Naive thymus-derived CD8-positive, alpha-beta T cell (primary cell): ENCODE measurements at places on chromosomes 5 and 9.

DNA sequence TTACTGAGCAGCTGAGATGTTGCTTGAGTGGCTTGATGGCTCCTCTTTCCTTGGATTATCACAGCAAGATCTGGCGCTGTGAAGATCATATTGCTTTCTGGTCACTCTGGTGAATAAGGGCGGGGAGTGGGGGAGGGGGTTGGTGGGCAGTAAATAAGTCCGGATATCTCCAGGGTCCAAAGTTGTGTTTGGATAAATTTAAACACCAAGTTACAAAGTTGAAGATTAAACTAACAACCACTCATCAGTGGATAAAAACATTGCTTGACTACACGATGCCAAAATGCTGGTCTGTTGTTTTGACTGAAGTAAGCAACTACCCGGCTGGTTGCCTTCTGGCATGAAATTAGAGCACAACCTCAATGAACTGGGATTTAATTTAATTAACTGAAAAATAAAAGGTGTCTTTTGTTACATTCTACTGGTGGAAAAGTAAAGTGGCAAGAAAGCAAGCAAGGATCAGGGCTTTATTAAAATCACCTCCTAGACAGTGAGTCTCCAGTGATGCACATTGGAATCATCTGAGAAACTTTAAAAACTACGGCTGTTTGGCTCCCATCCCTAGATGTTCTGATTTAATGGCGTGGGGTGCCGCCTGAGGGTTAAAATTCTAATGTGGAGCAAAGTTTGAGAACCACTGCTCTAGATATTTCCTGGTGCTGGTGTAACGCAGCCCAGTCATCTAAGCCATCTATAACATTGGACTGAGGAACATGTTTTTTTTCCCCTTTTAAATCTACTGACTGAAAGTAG is 86.7 kb upstream of the AGXT2 start:
- no peak for DNase-seq

DNA sequence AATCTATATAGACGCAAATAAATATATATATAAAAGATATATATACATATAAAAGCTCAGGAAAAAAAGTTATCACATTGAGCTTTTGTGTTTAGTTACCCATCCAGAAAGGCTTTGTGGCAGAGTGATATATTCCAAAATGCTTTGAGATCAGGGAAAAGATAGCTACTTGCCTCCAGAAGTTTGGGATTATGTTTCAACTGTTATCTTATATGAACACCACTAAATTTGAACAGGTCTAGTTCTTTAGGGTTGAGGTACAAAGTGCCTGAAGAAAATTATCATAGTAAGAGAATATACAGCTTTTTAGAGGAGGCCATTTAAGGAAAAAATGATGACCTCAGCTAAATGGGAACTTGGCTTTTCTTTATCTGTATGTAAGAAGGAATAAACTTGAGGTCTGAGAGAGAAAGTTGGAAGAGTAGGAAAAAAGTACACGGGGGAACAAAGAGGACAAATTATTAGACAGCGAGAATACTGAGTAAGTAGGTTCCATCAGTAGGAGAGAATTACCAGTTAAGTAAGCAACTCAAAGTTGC is 2.4 kb downstream of the ERP44 start:
- no peak for DNase-seq

DNA sequence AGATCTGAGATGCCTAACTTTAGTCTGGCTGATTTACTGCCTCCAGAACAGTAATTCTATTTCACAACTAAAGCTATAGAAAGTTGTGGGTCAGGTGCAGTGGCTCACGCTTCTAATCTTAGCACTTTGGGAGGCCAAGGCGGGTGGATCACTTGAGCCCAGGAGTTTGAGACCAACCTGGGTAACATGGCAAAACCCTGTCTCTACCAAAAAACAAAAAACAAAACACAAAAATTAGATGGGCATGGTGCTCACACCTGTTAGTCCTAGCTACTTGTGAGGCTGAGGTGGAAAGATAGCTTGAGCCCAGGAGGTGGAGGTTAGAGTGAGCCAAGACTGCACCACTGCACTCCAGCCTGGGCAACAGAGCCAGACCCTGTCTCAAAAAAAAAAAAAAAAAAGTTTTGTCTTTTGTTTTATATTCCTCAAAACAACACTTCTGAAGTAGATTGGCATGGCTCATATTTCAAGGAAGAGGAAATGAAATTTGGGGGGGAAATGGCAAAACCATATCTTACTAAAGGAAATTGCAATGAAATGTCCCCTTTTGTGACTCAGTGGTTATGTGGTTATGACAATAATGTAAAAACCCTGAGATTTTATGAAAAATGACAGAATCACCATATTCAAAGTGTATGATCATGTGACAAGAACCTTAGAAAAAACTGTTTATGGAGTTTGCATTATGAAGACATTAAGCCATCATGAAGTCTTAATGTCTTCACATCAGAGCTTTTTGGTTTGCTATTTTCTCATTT is 16.2 kb downstream of the FNBP1 start:
- DNase-seq, result no peak

DNA sequence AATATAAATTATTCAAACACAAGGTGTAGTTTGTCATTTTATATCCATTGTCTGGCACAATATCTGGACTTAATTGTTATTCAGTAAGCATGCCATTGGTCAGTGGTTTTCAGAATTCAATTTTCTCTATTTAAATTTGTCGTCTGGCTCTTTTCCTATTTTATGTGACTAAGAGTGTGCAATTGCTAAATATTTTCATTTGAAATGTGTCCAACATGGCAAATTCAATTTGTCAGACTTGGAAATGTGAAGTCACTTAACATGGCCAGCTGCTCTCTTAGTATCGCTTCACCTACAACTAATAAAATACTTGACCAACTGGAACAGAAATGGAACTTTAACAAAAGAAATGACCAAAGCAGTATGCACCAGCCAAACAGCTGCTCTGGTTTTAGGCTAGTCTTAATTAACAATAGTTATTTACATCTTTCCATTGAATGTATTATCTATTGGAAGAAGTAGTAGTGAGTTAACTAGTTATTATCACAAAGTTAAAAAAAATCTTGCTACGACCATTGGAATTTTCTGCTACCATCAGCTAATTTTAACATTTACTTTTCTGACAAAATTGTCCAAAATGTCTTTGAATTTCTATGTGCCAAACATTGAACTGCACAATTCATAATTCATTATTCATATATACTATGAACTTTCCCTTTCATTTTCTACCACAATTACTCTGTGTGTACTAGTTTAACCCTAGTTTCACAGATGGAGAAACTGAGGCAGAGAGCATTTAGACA is 720.7 kb upstream of the FAM174A start:
- DNase-seq, result no peak

- DNase-seq, result no peak
Measured at GRCh38 chr9:82254646-82255367, 266.2 kb downstream of the SPATA31D1 start.
